ENCODE measurements at places on chromosomes 4 and X.

- no peak for DNase-seq
These were observed 51.7 kb upstream of the CHRNA9 start for GRCh38 chr4:40283413-40283812.

DNA sequence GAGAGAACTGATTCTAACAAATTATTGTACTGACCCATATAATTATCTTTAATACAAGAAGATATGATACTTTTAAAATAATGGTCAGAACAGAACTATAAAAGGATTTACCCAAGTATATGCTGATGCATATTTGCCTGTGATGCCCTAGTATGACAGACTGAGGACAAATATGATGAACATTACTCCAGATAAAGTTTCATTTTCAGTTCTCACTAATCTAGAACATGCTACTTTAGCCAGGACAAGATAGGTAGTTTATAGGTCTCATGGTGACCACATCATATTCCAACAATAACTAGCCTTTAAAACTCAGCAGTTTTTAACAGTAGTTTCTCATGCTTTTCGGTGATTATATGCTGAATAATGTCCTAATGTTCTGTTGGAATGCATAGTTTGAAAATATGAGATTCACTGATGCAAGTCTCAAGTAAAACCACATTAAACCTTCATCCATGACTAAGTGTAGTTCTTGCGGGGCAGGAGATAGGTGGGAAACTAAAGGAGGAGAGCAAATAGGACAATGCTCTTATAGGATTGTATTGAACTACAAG is 295.2 kb upstream of the AGA start:
- no peak for DNase-seq

- DNase-seq = no peak
These were observed 14.4 kb downstream of the HADH start for GRCh38 chr4:108003982-108004515.

GRCh38 chrX:45191820-45192409 is 8.8 kb downstream of the DIPK2B start:
- no peak for DNase-seq

- DNase-seq = no peak
These were observed at the start of gene SHISA3 for GRCh38 chr4:42396752-42397634. Gene SHISA3 (plus strand): TSS chr4:42397488. CDS start chr4:42398057, 569 bp downstream.

- no peak for DNase-seq
These were observed 342.8 kb downstream of the PPARGC1A start for GRCh38 chr4:23547096-23547495.

GRCh38 chrX:53000447-53001135 is 42.3 kb upstream of the FAM156A start:
- DNase-seq = no peak

- DNase-seq = no peak
These were observed 132.8 kb upstream of the KLF3 start for GRCh38 chr4:38531141-38531727.

- DNase-seq = no peak
These were observed 252.9 kb upstream of the KLF3 start for GRCh38 chr4:38411092-38411491.

DNA sequence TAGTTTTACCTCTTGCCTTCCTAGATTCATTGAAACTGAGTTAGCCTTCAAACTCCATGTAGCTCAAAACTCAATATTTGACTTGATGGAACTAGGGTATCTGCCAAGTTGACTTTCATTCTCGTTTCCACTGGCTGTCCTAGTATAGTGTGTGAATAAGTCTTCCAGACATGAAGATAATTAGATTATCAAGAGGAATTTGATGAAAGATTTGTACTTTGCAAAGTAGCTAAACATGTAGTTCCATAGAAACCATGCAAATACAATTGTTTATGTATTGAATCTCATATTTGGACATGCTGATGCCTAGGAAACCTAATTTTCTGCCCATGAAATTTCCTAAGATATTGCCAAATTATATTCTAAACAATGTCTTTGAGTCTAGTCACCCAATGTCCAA is 297.5 kb downstream of the ARHGAP24 start:
- no peak for DNase-seq

DNA sequence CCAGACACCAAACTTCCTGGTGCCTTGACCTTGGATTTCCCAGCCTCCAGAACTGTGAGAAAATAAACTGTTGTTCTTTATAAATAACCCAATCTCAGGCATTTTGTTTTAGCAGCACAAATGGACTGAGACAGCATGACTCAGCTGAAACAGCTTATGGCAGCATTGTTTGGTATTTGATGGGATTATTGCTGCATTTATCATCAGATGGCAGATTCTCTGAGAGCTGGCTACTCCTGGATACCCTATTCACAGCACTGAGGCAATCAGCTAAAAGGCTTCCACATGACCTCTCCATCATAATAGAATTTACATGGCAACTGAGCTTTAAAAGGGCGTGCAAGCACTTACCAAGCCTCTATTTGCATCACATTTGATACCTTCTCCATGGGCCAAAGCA is 623.1 kb upstream of the CPEB2 start:
- no peak for DNase-seq

- no peak for DNase-seq
These were observed 959.0 kb downstream of the C4orf33 start for GRCh38 chr4:130054908-130055307.

GRCh38 chr4:104418286-104418685 is 76.4 kb downstream of the CXXC4 start:
- DNase-seq = no peak

GRCh38 chr4:116020141-116020722 is 906.8 kb upstream of the NDST4 start:
- DNase-seq = no peak

GRCh38 chrX:110414273-110414672 is 55.6 kb downstream of the RTL9 start:
- no peak for DNase-seq

GRCh38 chr4:94621491-94622080 is 136.2 kb upstream of the BMPR1B start:
- DNase-seq = no peak

GRCh38 chr4:165502916-165503907 is 124.4 kb downstream of the CPE start:
- DNase-seq = no peak

DNA sequence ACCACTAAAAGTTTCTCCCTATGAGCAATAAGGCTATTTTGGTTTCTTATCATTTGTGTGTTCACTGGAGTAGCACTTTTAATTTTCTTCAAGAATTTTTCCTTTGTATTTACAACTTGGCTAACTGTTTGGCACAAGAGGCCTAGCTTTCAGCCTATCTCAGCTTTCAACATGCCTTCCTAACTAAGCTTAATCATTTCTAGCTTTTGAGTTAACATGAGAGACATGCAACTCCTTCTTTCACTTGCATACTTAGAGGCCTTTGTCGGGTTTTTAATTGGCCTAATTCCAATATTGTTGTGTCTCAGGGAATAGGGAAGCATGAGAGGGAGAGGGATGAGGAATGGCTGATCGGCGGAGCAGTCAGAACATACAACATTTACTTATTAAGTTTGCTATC is 349.8 kb downstream of the OPHN1 start:
- no peak for DNase-seq

DNA sequence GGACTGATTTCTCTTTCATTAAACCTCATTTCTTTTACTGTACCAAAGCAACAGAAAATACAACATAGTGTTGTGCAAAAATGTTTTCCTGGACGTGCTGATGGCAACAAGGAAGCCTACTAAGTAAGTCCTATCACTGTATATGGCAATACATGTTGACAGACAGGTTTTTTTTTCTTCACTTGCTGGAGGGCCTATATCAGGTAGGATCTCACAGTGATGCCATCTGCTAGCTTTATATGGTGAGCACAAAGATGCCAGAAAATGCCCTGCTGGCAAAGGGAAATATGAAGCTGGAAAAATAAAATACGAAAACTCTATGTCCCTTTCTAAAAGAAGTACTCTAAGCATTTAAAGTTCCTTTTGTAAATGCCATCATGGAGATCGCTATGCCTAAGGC is 119.0 kb upstream of the PDLIM3 start:
- no peak for DNase-seq

DNA sequence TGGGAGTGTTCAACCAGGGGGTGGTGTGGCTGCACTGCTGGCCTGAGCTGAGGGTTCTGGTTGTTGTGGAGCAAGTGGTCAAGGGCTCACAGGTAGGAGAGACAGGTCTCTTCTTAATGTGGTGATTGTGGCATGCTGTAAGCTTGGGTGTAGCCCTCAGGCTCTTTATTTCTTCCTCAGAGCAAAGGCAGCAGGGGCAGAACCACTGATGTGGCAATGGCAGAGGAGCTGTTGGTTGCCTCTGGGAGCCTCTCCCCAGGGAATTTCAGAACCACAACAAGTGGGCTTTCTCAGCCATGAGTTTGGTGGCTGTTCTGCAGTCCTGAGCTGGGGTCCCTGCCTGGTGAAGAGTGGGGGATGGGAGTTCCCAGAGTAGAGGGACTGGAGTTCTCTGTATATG is 1017.2 kb downstream of the SH3BGRL start:
- no peak for DNase-seq

DNA sequence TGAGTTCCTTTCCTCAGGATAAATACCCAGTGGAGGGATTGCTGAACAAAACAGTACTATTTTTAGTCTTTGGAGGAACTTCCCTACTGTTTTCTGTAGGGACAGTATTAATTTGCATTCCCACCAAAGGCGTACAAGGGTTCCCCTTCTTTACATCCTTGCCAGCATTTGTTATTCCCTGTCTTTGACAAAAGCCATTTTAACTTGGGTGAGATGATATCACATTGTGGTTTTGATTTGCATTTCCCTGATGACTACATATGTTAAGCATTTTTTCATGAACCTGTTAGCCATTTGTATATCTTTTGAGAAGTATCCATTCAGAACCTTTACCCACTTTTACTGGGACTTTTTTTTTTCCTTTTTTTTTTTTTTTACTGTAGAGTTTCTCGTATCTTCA is 126.2 kb upstream of the ANXA10 start:
- no peak for DNase-seq

- no peak for DNase-seq
These were observed 31.3 kb upstream of the LONRF3 start for GRCh38 chrX:118943102-118943501.

DNA sequence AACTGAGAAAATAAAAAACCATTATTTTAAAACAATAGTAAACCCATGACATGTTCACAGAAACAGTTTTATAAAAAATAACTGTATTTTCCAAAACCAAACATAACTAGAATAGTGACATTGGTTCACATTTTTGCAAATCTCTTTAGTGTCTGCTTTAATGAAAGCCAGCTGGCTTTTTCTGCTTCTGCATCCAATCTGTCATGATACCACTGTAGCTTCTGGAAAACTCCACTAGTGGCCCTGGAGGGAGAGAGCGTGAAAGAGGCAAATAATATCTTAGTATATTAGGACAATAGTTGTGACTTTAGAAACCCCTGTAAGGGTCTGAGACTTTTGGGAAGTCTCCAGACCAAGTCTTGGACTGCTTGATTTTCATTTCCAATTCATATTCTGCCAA is 31.1 kb downstream of the FGFBP1 start:
- no peak for DNase-seq

- DNase-seq = no peak
These were observed 136.1 kb upstream of the SLC4A4 start for GRCh38 chr4:71202705-71203104.

GRCh38 chr4:2930758-2931511 is 32.3 kb downstream of the NOP14 start:
- no peak for DNase-seq

All from activated T-cell treated with anti-CD3 and anti-CD28 coated beads for 48 hours (primary cell).